ENCODE measurements at places on chromosomes 3 and 15. TPM values are rescaled to one million over a fixed set of nuclear protein-coding genes. Genes with fewer than 3 reads are reported as not detected.

DNA sequence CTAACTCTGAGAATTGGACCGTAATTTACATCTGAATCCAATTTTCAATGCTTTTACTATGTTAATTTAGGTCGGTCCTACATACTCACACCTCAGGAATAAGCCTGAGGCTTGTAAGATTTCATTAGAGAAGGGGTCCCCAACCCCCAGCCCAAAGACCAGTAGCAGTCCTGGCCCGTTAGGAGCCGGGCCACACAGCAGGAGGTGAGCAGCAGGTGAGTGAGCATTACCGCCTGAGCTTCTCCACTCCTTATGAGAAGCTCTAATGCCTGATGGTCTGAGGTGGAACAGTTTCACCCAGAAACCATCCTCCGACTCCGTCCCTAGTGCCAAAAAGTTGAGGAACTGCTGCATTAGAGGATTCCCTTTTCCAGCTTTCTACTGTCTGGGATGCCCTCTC is 757.3 kb downstream of the SI start:
- H3K4me3 ChIP-seq, result no peak overlapping the region
- no peaks in the 10 kb centered on the region for H3K36me3 ChIP-seq
- H3K27ac ChIP-seq, result no peak overlapping the region

DNA sequence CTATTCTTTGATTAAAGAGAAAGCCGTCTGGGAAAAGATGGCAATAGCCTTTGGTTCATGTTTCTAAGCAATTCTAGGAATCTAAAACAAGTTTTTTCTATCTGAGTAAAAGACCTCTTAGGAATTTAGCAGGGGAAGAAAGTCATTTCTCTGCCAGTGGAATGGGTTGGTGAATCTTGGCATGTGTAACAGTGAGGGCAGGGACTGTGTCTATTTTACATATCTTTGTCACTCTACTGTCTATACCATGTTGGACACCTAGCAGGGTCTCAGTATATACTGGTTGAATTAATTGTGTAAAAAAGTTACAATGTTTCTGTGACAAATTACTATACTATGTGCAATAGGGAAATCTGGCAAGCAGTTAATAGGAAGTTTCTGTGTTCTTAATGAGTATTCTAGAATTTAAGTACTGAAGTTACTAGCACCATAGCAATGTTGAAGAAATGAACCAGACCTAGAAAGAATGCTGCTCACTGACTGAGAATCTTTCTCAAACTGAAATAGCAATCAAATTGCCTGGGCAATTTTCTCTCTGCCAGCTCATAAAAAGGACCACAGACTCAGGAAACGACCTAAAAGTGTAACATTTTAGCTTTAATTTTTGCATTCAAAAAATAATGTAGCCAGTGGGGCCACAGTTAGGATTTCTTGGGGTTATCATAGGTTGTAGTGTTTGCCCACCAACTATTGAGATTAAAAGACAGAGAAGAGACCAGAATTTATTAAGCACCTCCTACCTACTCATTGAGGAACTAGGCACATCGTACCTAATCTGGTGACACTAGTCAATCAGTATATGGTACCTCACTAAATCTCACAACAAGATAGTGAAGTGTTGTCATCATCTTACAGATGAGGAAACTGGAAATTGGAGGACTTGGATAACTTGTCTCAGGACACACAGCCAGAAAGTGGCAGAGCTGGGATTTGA is 56.2 kb upstream of the LEKR1 start:
- no peak for DNase-seq
- no peaks in the 10 kb centered on the region for H3K4me1 ChIP-seq
- H3K27me3 ChIP-seq, result no peaks in the 10 kb centered on the region
- H3K4me3 ChIP-seq, result no peak overlapping the region
- H3K27ac ChIP-seq, result no peak overlapping the region
- H3K36me3 ChIP-seq, result no peaks in the 10 kb centered on the region

DNA sequence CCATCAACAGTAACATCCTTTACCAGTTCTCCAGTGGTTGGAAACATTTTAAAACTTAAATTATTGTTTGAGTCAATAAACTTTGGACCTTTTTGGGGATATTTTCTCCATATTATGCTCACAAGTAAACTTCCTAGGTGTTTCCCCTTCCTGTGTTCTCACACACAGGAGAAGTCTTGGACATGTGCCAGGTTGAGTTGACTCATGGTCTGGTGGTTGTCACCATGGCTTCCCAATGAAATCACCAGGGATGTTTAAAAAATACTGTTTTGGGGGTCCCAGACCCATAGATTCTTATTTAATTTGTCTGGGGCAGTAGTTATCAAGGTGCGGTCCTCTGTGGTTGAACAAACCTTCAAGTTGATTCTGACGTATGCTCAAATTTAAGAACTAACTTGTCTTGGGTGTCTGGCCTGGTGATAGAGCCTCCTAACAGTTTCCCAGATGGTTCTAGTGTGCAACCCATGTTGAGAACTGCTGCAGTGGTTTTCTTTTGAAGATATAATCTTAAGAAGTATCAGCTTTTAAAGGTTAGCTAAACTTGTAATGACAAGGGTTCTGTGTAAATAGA is 291.8 kb downstream of the EDEM1 start:
- DNase-seq, result no peak
- H3K4me3 ChIP-seq, result no peak overlapping the region
- no peaks in the 10 kb centered on the region for H3K36me3 ChIP-seq
- H3K27me3 ChIP-seq, result no peaks in the 10 kb centered on the region
- no peak overlapping the region for H3K27ac ChIP-seq

SI gene
- not detected for total RNA-seq

MESP2 gene
- total RNA-seq, result not detected
